Right kidney (tissue), 9 donors: ENCODE measurements at places on chromosomes 2 and 18.

DNA sequence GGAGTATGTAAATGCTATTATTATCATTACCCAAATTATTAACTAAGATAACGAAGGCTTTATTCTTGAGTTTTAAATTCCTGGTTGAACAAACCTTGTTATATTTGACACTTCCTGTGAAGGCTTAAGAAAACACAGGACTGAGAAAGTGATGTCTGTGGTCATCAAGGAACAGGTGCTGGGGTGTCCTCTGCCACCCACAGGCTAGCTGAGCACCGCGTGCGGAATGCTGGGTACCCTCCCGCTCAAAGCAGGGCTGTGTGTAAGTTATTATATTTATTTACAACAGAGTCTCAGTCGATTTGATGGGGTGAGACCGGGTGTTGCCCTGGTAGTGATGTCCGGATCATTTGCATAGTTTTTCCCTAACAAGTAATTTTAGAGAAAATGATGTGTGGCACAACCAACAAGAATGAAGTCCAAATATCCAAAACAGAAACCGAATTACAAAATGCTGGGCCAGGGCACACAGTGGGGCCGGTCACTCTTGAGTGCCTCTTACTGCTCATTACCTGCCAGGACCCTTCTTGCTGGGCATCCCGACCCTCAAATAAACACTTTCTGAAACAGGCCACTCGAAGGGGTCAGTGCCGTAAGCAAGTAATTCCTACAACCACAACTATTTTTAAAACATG is 49.2 kb downstream of the TMEM18 start:
- DNase-seq, result no peak

DNA sequence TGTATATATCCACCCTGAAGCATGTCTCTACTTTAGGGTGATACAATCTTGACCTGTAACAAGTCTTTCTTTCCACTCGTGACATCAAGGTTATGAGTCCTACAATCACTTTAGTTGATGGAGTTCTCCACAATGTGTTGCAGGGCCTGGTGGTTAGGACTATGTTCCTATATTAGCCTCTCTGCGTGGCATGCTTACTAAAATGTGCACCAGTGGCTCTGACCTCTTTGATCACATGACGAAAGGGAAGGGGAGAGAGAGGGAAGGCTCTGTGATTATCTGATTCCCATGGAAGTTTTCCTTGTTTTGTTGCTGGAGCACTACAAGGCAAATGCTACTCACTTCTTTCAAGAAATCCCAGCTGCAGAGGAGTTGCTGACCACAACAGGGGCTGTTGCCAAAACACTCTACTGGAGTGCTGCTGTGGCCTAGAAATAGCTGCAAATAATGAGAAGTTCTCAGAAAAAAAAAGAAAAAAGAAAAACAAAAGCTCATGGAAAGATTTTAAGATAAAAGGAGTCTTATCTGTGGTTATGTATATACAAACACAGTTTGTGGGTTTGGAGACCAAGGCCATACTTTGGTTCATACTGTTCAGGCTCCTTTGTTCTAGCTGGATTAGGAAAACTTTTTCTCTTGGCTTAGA is 272.8 kb upstream of the MMADHC start:
- peak; percentile 22 for DNase-seq

DNA sequence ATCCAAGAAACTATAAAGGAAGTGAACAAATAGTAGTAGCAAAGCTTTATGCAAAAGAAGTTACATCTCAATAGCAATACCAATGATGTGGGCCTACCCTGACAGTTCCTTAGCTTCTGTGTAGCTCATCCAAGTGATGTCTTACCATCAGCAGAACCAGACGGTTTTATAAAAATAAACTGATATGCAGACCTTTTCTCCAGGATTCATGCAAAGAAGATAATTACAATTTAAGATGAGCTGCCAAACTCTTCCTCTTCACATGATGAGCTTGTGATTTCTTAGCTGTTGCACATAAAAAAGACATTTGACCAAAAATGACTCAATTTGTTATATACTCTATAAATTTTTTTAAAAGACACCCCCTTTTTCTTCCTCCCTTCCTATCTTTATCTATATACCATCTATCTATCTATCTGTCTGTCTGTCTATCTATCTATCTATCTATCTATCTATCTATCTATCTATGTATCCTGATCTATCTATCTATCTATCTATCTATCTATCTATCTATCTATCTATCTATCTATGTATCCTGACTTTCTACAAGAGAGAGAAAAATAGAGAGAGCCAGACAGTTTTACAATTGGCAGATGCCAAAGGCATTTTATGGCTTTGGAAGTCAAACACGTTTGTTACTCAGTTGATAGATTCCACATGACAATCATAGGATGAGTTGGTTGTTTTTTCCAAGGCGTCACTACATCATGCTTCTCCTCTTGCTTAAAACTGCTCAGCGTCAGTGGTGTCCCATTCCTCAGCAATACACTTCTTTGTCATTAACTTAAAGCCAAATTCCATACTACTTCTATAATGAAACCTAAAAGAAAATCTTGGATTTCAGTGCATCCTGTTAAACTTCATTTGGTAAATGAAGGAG is 65.9 kb upstream of the ACTR3 start:
- DNase-seq, result no peak

GRCh38 chr2:185644828-185645227 is 93.8 kb upstream of the FSIP2 start:
- DNase-seq, result no peak

- DNase-seq, result no peak
Observed at GRCh38 chr2:96258166-96259022, 7.4 kb downstream of the TMEM127 start.

- DNase-seq, result peak; percentile 82
Observed at GRCh38 chr18:48827291-48828193, 123.2 kb downstream of the SMAD7 start.

GRCh38 chr2:30031184-30031583 is 109.8 kb upstream of the ALK start:
- DNase-seq, result no peak

- no peak for DNase-seq
Observed at GRCh38 chr2:71974846-71975245, 172.8 kb downstream of the CYP26B1 start.

DNA sequence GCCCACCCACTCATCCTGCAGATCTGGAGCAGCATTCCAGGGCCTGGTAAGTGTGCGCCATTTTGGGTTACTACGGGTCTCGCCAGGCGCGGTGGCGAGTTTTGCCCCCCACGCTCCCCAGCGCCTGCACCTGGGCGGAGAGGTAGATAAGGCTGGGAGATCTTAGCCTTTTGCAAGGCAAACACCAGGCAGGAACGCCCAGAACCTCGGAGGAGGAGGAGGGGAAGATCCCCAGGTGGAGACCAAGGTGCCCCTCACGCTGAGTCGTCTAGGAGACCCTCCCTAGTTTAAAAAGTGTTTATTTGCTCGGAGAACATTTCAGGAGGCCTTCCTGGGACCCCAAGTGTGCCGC is 365 bp upstream of the RAMP1 start:
- no peak for DNase-seq

- no peak for DNase-seq
Observed at GRCh38 chr2:159715451-159715850, 3.1 kb downstream of the MARCHF7 start.

- no peak for DNase-seq
Observed at GRCh38 chr18:6624271-6624660, 105.2 kb upstream of the ARHGAP28 start.

- DNase-seq, result no peak
Observed at GRCh38 chr2:168392024-168392423, 64.0 kb upstream of the CERS6 start.
